OCI-M1 (cell line): ENCODE measurements at places on chromosomes 4 and X.
A peak's percentile ranks its signal among the peaks of the same experiment; 100 is the strongest.

DNA sequence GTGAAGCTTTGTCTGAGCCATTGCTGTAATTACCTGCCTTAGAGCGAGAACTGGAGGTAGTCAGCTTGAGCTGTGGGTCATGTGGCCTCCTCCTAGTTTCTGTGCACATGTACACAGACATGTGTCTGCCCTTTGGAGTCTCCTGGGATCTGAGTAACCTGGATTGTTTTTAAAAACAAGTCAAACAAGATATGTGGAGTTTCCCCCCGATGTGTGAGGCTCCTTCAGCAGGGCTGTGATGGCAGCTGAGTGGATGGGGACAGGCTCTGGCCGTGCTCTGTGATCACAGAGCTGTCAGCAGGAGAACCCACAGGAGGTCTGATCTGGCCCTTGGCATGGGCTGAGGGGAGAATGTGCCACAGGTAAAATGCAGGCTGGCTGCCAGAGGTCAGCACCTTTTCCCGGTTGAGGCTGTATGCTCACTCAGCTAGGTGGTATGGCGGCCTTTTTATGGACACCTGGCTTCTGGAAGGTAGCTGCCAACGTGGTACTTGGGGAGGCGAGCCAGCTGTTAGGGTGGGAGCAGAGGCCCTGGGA is 38.4 kb downstream of the NOP14 start:
- no peak for DNase-seq

- DNase-seq, result no peak
Observed at GRCh38 chr4:83894831-83895230, 358.9 kb downstream of the GPAT3 start.

GRCh38 chr4:25345744-25346143 is 31.3 kb upstream of the ANAPC4 start:
- DNase-seq, result no peak

DNA sequence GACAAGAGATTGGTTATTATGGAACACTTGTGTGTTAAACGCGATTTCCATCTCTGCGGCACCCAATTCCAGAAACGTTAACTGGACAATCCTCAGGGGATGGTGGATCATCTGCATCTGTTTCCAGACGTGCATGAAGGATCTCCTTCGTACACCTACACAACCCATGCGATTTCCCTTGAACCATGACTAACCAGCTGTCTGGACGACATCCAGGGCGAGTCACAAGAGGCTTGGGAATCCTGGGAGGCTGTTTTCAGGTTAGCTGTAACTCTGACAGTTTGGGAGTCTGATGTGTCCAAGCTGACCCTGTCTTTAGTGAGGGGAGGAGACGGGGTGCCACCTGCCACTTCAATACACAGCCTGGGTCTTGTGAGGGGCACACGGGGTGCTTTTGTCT is 84.5 kb downstream of the GATB start:
- no peak for DNase-seq

GRCh38 chr4:73223258-73223650 is 35.3 kb downstream of the ANKRD17 start:
- DNase-seq, result no peak

DNA sequence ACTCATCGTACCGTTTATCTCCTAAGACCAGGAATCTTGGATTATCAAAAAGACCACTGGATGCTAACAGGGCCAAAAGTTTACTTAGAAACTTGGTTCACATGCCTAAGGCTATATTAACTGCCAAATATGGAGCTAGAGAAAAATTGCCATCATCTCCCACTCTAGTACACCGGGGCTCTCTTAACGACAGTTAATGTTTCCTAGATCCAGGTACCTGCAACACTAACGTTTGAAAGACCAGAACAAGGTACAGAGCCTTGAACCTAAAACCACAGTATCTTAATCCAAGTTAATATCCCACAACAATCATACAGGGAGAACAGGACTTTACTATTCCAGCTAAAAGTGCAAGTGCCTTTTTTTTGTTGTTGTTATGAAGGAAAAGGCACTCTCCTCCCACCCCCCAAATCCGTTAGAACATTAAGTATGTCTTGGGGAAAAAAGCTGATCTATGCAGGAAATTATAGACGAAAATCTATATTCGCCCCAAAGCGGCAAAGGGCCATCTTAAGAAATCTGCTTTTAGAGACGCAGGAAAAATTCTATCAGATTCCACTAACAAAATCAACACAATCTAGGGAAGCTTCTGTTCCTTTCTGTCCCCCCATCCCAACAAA is 1.3 kb downstream of the G3BP2 start:
- DNase-seq, result peak; percentile 29

DNA sequence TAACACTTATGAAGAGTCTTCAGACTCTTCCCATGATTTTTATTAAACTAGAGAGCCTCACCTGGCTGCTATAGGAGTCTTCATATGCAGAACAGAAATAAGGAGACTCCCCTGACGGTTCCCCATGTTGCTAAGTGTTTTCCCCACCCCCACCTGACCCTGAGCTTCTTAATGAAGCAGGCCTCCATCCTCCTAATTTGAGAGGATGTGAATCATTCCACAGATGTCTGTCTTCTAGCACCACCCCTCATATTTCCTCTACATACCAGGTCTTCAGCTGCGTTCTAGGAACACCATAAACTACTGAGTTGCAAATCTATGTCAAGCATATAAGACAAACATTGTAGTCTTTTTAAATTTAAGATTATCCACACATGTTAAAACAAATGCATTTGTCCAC is 36.9 kb downstream of the RP2 start:
- no peak for DNase-seq

GRCh38 chrX:12673487-12673886 is 117.7 kb upstream of the PRPS2 start:
- DNase-seq, result no peak

DNA sequence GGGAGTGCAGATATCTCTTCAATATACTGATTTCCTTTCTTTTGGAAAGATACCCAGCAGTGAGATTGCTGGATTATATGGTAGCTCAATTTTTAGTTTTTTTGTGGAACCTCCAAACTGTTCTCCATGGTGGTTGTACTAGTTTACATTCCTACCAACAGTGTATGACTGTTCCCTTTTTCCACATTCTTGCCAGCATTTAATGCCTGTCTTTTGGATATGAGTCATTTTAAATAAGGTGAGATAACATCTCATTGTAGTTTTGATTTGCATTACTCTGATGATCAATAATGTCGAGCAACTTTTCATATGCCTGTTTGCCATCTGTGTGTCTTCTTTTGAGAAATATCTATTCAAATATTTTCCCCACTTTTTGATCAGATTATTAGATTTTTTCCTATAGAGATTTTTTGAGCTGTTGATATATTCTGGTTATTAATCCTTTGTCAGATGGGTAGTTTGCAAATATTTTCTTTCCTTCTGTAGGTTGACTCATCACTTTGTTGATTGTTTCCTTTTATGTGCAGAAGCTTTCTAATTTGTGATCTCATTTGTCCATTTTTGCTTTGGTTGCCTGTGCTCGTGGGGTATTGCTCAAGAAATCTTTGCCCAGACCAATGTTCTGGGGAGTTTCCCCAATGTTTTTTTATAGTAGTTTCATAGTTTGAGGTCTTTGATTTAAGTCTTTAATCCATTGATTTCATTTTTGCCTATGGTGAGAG is 552.7 kb downstream of the ZNF674 start:
- no peak for DNase-seq

GRCh38 chr4:36310793-36311192 is 29.4 kb downstream of the DTHD1 start:
- DNase-seq, result no peak

- DNase-seq, result no peak
Observed at GRCh38 chrX:7149411-7149810, 1.5 kb upstream of the PUDP start.

- no peak for DNase-seq
Observed at GRCh38 chrX:21944136-21944615, 3.7 kb downstream of the SMS start.

GRCh38 chr4:106541253-106541652 is 172.7 kb upstream of the GIMD1 start:
- DNase-seq, result no peak

DNA sequence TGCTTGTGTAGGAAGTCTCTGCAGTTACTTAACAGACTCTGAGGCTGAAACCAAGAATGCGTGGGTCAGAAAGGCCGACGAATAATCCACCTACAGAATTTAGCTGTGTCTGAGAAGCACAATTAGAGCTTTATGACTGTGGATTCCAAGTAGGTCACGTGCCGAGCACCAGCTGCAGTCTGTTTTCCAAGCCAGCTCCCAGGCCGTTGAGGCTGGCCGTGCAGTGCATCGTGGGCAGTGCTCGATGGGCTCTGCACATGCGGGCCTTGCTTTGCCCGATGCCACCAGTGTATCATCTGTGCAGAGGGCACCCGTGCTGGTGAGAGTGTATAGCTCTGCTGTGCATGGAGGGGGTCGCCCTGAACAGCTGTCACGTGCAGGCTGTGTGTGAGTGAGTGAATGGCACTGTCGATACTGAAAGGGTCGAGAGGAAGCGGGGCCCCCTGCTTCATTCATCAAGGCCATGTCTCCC is 67.5 kb upstream of the CLDN34 start:
- no peak for DNase-seq

DNA sequence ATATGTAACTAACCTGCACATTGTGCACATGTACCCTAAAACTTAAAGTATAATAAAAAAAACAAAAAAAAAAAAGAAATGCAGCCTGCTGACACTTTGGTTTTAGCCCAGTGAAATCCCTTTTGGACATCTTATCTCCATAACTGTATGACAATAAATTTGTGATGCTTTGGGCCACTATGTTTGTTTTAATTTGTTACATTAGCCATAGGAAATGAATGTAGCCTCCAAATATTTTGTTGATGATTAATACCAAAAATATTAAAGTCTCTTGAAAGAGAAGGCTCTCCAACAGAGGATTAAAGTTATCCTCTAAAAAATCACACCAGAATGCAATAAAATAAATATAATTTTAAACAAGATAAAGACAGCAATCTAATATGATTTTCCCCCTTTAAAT is 852.7 kb upstream of the SLIT2 start:
- DNase-seq, result no peak

DNA sequence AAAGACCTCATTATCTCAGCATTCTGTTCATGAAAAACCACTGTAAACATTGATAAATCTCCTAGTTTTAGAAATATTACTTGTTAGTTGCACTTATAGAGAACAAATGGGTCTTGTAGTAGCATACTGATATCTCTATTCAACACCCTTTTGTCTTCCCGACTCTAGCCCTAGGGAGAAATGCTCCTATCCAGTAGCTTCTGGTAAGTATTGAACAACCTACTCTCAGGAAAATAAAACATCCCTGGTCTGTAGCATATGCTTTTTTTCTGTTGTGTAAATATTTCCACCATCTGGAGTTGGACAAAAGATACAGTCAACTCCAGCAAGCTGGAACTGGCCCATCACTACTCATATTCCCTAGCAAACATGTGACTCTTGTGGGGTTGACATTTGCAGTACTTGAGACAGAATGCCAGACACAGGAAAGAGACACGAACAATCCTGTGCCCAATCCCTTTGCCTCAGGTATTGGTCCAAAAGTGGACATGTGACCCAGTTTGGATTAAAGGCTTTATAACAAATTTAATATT is 188.2 kb downstream of the GC start:
- no peak for DNase-seq

DNA sequence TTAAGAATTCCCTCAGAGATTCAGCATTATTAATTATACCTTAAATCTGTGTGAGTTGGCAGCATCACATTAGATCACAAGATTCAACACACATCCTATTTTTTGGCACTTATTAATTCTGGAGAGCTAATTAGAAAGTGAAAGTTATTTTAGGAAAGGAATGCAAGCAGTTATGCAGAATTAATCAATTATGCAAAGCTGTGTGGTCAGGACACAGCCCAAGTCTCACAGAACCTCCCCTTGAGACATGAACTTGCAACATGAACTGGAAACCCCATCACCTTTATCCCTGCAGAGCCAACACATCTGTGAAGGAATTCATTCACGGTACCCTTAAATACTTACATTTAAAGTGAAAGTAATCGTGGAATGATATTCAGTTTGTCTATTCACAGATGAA is 80.5 kb downstream of the TSPAN5 start:
- DNase-seq, result peak; percentile 25

GRCh38 chrX:36961590-36961989 is 46.6 kb upstream of the FAM47C start:
- DNase-seq, result peak; percentile 38

DNA sequence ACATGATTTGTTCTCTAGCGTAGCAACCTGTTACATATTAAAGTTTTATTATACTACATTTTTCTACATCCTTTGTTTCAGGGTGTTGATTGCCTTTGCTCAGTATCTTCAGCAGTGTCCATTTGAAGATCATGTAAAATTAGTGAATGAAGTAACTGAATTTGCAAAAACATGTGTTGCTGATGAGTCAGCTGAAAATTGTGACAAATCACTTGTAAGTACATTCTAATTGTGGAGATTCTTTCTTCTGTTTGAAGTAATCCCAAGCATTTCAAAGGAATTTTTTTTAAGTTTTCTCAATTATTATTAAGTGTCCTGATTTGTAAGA is 2.4 kb downstream of the ALB start:
- DNase-seq, result no peak

GRCh38 chrX:53080628-53081580 is 1.3 kb upstream of the TSPYL2 start:
- DNase-seq, result no peak

GRCh38 chrX:148670277-148670676 is 169.9 kb downstream of the AFF2 start:
- DNase-seq, result peak; percentile 32
